ENCODE measurements at places on chromosomes 11 and 22. TPM values are rescaled to one million over a fixed set of nuclear protein-coding genes. Genes with fewer than 3 reads are reported as not detected.

Gene ELP4
- 37.6 TPM for total RNA-seq

Gene PHETA2
- total RNA-seq: 3.5 TPM

Gene SLN
- not detected for total RNA-seq

Gene ANKK1
- total RNA-seq: 0.23 TPM

Gene NPTXR
- 64.6 TPM for total RNA-seq

Gene PGM2L1
- 348 TPM for total RNA-seq

Gene TSSK2
- not detected for total RNA-seq

Gene NTM
- total RNA-seq: 224 TPM

Gene TMEM86A
- 6.7 TPM for total RNA-seq

Gene NPAS4
- total RNA-seq: 1.6 TPM

Gene USH1C
- total RNA-seq: 0.92 TPM

Gene RIN1
- total RNA-seq: 1.4 TPM
